Osteocyte (in vitro differentiated cells): ENCODE measurements at places on chromosomes 12 and 14. TPM values are rescaled to one million over a fixed set of nuclear protein-coding genes. Genes with fewer than 3 reads are reported as not detected.
A peak's percentile ranks its signal among the peaks of the same experiment; 100 is the strongest.

DNA sequence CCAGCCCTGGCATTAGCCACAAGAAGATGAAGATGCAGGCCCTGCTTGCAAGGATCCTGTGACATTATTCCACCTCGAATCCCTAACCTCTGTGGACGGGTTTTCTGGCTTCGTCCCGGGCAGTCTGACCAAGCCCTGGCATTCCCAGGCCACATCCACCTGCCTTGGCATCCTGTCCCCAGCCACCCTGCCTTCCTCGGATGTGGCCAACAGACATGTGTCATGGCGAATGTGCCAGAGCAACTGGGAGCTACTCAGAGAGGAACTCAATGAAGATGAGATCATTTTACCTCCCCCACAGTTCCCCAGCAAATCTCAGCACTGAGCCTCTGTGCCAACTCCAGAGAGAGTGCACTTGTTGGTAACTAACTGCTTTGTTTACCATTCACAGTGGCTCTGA is 33.5 kb upstream of the KCNA5 start:
- no peaks in the 10 kb centered on the region for H3K4me1 ChIP-seq
- no peak overlapping the region for H3K4me3 ChIP-seq
- H3K27ac ChIP-seq = no peak overlapping the region
- no peaks in the 10 kb centered on the region for H3K36me3 ChIP-seq

KRT78 gene
- total RNA-seq = not detected in 2 replicates

GRCh38 chr12:131592972-131593371 is 117.9 kb upstream of the SFSWAP start:
- no peak overlapping the region for H3K4me3 ChIP-seq
- H3K4me1 ChIP-seq = peaks cover 3% of the 10 kb centered on the region
- no peaks in the 10 kb centered on the region for H3K36me3 ChIP-seq
- DNase-seq = no peak
- no peaks in the 10 kb centered on the region for H3K27me3 ChIP-seq
- no peak overlapping the region for H3K27ac ChIP-seq

DNA sequence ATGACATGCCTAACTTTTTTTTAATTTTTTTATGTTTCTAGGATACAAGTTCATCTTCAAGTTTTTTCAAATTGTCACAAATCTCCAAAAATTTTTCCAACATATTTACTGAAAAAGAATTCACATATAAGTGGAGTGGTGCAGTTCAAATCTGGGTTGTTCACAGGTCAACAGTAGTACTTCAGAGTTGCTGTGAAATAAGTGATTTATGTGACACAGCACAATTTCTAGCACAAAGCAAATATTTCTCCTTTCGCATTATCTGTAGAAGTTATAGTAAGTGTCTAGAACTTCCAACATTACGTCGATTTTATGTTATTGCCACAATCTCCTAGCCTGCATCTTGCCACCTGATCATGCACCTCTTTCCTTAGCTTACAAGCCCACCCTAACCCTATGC is 9.7 kb upstream of the KRT2 start:
- no peaks in the 10 kb centered on the region for H3K4me1 ChIP-seq
- peaks cover 56% of the 10 kb centered on the region for H3K27me3 ChIP-seq
- no peak overlapping the region for H3K4me3 ChIP-seq
- H3K27ac ChIP-seq = no peak overlapping the region

DNA sequence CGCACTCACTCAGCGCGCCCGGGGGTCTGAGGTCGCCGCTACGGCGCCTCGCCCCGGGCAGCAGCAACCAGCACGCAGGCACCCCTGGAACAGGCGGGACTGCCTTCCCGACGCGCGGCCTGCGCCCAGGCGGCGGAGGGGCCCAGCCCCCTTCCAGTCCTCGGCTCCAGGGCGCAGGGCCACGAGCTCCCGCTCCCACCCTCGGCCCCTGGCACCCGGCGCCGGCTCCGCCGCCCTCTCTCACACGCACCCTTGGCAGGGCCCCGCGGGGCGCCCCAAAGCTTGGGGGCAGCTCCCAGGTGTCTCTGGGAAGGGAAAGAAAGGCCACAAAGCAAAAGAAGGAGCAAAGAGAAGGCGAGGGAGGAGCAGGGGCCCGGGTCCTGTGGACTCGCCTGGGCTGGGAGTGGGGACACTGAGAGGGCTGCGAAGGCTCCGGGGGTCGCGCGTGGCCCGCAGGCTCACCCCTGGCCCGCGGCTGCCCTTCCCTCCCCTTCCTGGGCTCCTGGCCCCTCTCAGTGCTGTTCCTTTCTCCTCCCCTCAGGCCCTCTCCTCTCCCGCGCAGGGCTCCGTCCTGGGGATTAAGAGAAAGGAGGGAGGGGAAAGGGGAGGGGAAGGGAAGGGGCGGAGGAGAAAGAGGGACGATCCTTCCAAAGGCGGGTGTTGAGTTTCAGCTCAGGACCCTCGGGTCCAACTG is 907 bp upstream of the EFS start:
- no peak for DNase-seq
- H3K36me3 ChIP-seq = peaks cover 4% of the 10 kb centered on the region
- peaks cover 32% of the 10 kb centered on the region for H3K4me1 ChIP-seq
- H3K27me3 ChIP-seq = peaks cover 5% of the 10 kb centered on the region
- H3K4me3 ChIP-seq = peak overlapping the region; percentile 70
- H3K27ac ChIP-seq = no peak overlapping the region
